ENCODE measurements at places on chromosomes 3 and 15.

- DNase-seq: peak; percentile 97
These were observed at the start of gene STXBP5L for GRCh38 chr3:120908030-120908794. STXBP5L (plus strand) TSS chr3:120908205; CDS start chr3:120909579, 1,374 bp downstream.

- DNase-seq: no peak
These were observed 147.4 kb downstream of the CHST2 start for GRCh38 chr3:143266927-143267326.

DNA sequence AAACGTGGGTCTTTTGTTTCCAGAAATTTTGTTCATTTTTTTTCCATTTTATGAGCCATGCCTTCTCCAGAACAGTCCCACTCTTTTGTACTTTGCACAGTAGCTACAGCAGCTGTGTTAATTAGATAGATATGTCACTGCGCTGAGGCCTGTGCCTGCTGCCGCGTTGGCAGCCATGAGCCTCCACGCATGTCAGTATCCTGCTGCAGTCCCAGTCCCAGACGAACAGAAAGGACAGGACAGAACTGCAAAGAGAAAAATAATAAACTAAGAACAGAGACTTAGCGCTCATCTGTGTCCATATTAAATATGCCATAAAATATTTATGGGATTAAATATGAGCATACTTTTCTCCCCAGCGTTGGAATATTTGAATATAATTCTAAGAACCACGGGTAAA lies 442.4 kb upstream of the RARB start:
- no peak for DNase-seq

- no peak for DNase-seq
These were observed 835 bp downstream of the SEMA5B start for GRCh38 chr3:123026565-123027291.

DNA sequence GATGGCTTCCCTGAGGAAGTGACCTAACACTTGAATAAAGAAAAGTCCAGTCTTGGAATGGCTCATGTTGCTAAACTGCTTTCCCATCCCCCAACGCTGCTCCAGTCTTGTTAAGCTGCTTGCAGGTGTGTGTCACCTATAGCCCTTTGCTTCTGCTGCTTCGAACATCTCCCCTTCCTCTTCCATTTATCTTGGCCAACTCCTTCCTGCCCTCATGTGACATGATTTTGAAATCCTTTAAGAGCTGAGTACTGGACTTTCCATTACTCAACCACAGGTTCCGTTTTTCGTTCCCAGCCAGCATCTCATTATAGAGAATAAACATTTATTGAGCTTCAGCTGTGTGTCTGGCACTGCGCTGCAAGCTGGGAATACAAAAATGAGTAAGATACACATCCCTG lies 1.7 kb downstream of the ATG7 start:
- no peak for DNase-seq

GRCh38 chr3:141690431-141691072 lies 47.5 kb upstream of the RNF7 start:
- no peak for DNase-seq

- peak; percentile 28 for DNase-seq
These were observed 932 bp downstream of the ARL8B start for GRCh38 chr3:5122741-5123706.

DNA sequence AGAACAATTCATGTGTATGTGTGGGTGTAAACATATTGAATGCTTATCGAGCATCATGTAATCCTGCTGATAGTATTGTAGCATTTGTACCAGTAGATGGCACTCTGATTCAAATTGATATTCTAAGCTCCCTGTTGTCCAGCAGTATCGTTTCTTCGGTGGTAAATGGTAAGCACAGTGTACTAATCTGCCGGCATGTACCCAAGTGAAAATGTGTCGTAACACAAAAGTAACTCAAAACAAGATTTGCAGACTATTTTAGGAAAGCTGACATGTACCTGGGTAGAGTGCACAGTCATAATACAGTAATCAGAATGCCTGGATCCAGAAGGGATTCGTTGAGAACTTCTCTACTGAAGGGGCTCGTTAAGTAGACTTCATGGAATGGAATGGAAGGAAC lies 31.7 kb upstream of the MNS1 start:
- peak; percentile 42 for DNase-seq

GRCh38 chr3:43171748-43172147 lies 65.9 kb upstream of the POMGNT2 start:
- DNase-seq: no peak

- no peak for DNase-seq
These were observed 191.3 kb downstream of the LPP start for GRCh38 chr3:188345223-188345622.

DNA sequence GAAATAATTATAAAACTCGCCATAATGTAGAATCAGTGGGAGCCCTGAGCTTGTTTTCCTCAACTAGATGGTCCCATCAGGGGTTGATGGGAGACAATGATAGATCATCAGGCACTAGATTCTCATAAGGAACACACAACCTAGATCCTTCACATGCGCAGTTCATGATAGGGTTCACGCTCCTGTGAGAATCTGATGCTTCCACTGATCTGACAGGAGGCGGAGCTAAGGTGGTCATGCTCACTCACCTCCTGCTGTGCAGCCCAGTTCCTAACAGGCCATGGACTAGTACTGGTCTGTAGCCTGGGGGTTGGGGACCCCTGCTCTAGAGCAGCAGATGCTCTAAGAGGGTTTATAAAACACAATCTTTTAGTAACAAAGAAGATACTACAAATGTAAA lies 183.6 kb downstream of the ANXA2 start:
- DNase-seq: no peak

DNA sequence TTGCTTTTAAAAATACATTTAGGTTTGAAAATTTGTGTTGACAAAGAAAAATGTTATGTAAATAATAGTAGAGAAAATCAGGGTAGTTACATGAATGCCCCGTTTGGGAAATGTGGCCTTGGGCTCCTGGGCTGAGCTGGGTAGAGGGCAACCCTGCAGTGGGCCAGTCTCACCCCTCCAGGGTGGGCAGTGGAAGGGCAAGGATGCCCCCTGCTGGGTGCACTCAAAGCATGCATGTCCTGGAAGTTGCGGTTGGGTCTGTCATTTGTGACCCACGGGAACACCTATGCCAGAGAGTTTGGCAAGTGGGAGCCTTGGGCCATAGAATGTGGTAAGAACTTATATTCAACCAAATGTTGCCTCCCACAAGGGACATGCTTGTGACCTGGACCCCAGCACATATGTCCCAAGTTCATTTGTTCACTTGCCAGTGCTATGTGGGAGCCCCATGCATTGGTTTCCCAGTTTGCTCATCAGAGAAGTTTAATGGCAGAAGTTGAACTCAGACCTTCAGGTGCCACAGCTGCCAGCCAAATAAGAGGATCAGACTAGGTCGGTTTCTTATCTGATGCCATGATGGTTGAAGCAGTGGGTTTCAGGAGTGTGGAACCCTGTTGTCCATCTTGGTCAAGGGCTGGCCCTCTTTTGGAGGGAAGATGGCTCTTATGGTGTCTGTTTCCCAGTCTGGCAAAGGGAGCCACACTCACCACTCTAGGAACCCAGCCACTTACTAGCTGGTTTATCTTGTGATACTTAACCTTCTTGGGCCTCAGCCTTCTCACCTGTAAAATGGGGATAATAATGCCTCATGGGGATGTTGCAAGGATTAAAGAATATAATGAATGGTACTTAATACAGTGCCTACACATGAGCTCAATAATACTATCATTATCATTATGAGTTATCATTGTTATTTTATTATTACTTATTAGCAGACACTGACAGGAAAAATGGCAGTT lies 2.5 kb upstream of the PLCB2 start:
- no peak for DNase-seq

DNA sequence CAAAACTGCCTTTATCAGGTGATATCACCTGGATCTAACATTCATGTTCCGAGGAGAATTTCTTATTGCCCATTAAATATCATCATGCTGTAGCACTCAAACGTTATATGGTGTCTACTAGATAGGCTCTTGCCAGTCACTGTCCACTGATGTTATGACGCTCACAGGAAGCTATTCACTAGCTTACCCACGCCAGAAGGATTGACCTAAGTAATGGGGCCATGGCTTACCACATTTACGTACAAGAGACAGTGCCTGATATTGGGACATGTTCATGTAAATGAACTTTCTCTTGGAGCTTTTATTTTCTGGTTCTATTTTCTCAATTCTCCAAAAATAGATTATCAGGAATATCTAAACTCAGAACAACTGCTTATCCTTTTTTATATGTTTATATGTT lies 91.7 kb upstream of the NAALADL2 start:
- DNase-seq: no peak

DNA sequence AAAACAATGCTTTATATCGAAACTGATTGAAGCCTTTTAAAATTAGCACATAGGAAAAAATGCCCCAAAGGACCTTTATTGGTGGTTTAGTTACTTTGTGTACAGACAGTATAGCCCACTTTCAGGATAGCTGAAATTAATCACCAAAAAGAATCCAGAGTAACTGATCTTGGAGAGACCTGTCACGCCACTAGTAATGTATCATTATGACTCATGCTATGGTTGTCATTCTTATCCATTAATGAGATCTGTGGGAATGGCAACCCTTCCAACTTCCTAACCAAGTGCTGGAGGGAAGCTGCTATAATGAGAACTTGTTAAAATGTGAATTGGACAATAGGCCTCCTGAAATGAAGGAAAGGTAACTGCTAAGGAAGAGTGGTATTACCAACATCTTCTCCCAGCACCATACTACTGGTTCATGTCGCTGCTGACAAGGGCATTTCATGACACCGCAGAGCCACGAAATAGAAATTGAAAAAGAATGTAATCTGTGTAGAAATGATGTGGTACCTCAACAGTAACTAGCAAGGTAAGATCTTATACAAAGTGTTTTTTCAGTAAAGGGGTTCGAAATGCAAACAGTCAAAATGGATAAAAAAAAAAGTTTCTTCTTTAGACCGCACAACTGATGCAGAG lies 7.1 kb upstream of the EMC4 start:
- no peak for DNase-seq

DNA sequence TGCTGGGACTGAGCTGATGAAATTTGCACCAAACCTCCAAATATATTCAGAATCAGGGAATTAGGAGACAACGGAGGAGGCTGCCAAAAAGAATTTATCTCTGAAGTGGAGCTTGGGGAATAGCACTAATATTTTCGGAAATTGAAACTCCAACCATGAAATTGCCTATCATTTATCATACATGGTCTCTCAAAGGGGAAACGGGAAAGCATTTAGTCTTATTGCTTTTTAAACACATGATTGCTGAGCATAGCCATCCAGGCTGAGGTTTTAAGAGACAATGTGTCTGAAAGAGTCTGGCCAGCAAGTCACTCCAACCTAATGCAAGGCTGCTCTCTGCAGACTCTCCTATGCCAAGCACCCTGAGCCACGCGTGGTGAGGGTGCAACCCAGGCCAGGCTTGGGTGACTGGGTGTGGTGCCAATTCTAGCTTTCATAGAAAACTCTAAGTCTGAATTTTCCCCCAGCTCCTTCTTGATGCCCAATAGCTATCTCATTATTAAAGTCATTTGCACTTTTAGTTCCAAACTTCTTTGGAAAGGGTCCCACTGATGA lies 200.2 kb downstream of the RPLP1 start:
- no peak for DNase-seq

DNA sequence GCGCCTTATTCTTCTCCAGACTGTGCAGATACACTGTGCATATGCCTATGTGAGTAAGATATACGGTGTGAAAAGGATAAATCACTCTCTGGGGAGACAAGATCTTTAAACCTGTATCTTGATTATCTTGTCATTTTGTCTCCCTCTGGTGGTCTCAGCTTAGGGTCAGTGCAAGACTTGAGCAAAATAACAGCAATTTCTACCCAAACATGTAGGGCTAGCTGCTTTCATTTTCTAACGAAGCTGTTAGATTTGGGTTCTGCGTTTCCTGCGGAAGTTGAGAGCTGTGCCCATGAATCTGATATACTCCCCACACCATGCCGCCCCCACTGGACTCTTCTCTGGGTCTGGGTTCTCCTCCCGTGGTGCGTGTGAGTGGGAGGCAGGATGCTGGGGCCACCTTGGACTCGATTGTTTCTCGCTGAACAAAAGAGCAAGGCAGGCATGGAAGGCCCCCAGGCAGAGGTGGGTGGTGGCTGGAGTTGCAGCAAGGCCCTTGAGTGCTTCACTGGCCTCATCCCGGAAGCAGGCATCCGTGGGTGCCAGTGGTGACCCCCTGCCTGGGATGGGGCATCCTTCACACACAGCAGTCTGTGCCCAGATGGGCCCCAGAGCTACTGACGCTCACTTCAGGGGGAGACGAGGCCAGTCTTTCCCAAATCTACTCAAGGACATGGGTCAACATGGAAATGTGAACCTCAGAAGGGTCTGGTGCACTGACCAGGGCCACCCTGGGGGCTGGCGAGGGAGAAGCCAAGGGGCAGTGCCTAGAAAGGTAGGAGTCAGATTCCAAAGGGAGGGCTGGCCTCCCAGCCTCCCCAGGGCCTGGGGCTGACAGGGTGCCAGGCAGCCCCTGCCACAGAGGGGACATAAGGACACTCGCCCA lies 179.6 kb downstream of the NSMCE3 start:
- DNase-seq: no peak

- no peak for DNase-seq
These were observed 230.9 kb downstream of the NSUN3 start for GRCh38 chr3:94293793-94294195.

DNA sequence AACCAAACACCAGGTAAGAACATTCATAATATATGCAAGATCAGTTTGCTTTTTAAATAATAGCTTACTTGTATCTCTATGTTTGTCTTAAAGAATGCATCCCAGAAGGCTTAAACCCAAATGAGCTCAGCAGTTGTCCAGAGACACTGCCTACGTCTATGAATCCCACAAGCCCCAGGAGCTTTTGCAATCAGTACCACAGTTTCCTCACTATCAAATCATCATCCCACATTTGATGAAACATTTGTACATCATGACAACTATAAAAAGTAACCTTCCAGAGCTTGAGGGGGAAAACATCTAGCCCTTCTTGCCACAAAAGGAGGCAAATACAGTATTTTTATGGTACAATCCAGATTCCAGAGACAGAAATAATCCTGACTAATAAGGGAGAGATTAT lies 63.7 kb downstream of the ATP8B4 start:
- DNase-seq: no peak

GRCh38 chr3:7144697-7145308 lies 283.9 kb downstream of the GRM7 start:
- peak; percentile 32 for DNase-seq

DNA sequence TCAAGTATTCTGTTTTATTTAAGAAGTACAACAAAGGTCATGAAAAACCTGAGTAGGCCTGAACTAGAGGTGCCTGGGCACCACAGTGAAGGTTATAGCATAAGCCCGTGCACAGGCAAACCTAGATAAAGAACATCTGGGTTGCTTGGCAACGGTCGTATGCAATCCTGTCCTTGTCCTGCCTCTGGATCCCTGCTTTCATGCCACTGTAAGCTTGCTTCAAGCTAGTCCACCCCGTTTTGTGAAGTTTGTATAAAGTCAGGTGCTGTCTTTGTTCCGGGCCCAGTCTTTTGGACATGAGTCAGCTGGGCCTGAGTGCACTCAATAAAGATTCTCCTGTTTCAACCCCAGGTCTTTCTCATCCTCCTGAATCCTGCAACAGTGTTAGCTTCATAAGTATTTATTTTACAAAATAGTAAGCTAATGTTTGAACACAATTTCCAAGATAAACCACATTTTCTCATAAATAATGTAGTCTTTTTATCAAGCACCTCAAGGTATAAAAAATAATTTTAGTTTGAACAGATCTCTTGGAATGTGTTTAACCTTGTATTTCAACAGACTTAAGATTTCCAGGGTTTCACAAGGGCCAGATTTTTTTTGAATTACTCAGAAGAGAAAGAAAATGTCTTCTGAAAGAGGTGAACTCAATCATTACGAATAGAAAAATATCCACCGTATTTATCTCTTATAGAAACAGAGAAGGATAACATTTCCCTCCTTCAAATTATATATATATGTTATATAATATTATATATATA lies 14.3 kb upstream of the SLC9C1 start:
- DNase-seq: no peak
